ENCODE measurements at places on chromosomes 5 and 9.

GRCh38 chr5:156164306-156164705 is 162.7 kb upstream of the SGCD start:
- no peak for DNase-seq

DNA sequence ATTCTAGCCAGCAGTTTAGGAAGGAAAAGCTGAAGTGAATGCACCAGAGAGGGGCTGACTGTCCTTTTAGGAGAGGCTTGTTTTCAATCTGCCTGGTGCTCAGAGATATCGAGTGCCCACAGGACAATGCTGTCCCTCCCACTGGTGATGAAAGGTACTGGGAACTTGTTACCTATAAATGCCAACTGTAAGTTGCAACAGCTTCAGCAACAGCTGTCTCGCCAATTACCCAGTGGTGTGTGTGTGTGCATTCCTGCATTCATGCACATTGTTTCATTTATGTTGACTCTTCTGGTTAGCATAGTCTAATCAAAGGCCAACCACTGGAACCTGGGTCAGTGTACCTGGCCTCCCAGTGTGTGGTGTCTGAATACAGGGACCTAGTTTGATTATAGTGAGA is 161.1 kb downstream of the CSNK1G3 start:
- no peak for DNase-seq

DNA sequence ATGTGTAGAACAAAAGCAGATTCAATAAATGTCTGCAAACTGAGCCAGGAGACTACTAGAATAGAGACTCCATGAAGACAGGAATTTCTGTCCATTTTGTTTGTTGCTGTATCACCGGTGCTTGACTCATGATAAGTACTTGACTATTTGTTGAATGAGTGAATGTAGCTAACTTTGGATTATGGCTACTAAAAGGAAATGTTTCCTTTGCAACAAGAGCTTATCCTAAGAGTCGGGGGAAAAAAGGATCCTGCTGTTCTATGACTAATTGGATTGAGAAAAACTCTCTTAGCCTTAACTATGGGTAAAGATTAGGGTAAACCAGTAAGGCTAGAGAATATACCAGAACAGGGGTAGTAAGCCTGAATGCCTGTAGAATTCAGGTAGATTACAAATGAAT is 3.5 kb downstream of the PAIP1 start:
- no peak for DNase-seq

DNA sequence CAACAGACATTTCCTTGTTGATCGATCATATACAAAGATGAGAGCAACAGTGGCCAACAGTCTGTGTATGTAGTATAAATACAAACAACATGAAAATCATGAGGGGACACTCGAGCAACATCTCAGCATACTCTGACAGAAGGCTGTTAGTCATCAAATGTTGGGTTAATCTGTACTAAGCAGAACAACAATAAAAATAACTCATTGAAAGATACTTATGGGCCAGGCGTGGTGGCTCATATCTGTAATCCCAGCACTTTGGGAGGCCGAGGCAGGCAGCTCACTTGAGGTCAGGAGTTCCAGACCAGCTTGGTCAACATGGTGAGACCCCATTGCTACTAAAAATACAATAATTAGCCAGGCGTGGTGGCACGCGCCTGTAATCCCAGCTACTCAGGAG is 67.3 kb downstream of the SCAI start:
- DNase-seq: no peak

GRCh38 chr5:124021776-124022175 is 509.8 kb downstream of the CSNK1G3 start:
- no peak for DNase-seq

DNA sequence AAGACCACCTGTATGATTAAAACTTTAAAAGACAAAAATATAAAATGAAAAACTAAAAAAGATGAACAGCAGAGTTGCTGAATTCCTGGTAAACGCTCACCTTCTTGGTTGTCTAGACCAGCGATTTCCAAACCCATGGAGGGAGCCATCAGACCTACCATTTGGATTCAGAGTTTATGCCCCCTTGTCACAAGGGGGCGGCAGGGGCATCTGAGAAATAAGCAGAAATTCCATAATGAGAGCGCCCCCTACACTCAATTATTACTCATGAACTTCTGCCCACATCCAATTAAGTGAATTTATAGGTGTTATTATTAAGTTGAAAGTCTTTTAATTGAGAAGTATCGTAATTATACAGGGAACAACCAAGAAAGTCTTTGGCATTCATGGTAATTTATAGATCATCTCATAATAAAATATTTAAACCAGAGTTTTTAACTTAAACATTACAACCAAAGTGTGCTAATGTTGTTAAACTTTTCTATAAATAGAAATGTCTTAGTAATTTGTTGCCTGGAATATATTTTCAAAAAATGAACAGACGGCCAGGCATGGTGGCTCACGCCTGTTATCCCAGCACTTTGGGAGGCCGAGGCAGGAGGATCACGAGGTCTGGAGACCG is 35.2 kb upstream of the SPATA31C2 start:
- peak; percentile 40 for DNase-seq

DNA sequence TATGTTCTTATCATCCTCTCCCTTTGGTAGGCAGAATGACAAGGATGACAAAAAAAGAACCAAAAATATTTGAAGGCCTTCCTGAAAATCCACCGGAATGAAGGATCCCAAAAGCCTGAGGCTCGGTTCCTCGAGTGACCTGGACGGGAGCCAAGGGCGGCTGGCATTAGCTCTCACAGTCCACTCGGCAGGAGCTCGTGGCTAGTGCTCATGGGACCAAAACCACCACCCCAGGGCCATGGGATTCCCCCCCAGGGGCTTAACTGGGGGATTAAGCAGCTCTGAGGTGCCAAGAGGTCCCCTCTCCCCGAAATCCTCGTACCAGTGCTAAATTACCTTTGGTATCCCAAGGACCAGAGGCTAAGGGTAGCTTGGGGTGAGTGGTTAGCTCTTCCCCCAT is 586 bp upstream of the PDZD2 start:
- no peak for DNase-seq

DNA sequence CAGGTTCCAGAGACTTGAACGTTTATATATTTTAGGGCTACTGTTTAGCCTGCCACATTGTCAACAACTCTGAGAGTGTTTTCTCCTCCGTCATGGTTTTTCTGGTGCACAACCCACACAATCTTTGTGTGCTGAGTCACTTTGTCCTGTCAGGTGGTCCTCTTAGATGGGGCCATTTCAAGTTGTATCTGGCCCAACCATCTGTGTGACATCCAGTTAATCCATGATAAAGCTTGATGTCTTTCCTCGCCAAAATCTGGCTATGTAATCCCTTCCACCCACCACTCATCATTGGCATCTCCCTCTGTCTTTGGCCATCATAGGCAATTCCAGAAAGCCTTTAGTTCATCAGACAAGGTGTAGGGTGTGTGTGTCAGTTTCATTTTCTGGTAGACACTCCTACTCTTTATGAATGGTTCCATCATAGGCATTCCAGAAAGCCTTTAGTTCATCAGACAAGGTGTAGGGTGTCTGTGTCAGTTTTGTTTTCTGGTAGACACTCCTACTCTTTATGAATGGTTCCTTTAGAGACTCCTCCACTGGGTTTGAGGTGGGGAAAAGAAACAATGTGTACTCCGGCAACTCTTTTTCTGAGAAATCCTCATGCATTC is 282.0 kb upstream of the ACTBL2 start:
- no peak for DNase-seq

DNA sequence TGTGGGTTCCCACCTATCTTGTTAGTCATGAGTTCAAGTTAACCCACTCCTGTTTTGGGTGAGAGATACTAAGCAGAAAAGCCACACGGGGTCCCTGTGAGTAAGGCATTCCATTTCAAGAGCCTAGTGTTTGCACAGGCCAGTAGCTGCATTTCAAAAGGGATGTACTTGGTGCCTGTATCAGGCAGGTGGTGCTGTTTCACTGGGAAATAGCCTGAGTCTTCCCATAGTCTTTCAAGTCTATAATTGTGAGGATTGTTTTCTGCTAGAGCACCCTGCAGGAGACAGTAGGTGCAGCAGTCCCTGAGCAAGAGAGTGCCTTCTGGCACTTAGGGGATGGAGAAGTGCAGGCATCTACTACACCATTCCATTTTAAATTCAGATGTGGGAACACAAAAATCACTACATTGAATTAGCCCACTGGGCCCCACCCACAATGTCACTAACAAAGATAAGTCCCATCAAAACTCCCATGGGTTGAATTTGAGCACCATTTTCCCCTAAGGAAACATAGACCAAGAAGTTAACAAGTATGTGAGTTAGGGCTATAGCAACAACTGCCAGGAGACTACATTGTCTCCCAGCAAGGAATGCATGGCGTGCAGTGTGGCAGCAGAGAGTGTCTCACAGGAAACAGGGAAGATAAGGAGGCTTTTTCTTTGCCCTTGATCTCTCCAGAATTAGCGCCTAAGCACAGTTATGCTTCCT is 263.2 kb downstream of the COX7C start:
- DNase-seq: peak; percentile 59
